ENCODE measurements at places on chromosomes 4 and X.

- DNase-seq, result no peak
Measured at GRCh38 chr4:79964400-79965211, 108.4 kb downstream of the ANTXR2 start.

DNA sequence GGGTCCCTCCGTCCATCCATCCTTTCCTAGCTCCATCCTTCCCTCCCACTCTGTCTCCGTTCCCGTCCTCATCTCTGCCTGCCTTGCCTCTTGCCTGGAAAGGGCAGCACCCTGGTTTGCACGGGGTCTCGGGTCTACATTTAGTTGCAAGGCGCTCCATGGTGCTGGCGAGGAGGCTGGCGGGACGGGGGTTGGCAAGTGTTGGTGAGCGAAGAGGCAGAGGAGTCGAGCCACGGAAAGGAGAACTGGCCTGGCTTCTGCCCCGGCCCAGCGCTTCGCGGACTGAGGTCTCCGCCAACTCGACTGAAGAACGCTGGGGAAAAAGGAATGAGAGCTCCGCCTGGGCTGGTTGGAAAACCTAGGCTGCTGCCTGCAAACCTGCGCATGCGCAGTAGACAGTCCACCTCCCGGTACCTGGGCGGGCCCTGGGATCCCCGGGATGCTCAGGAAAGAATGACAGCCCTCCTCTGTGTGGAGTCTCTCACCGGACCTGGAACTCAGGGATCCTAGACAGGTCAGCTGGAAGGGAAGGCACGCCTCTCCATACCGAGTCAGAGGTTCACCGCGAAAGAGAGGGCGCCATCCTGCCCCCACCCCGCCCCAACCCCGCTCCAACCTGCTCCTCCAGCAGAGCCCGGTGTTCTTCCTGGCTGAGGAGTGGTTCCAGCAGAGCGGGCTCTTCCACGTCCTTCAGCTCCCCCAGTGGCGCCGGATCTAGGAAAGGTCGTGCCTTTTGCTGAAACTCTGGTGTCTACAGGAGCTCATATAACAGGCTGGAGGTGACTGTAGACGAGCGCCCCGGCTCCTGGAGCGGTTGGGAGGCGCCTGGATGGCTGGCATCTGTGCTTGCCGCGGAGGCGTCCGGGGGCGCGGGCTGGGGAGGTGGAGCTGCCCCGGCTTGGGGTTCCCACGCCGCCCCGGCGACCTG, 6.0 kb downstream of the FRG2 start:
- DNase-seq, result peak; percentile 83

GRCh38 chr4:120927801-120928409, 5.4 kb upstream of the PRDM5 start:
- no peak for DNase-seq

DNA sequence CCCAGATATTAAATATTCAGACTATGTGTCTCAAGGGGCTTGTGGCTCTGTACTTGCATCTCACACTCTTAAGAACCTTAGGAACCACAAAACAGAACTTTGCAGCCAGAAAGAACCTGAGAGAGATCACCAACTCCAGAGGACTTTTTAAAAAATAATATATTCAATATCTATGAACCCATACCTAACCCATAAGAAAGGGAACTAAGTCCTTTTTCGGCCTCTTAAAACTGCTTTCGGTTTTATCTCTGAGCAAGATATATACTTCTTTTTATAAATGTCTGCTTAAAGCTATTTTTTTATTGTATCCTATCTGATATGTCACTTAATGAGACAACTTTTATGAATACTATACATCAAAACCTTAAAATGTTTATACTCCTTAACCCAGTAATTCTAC, 10.9 kb downstream of the SMARCA1 start:
- DNase-seq, result no peak

- DNase-seq, result no peak
Measured at GRCh38 chr4:120773641-120774040, 148.9 kb downstream of the PRDM5 start.

- DNase-seq, result no peak
Measured at GRCh38 chr4:104351706-104352105, 143.0 kb downstream of the CXXC4 start.

DNA sequence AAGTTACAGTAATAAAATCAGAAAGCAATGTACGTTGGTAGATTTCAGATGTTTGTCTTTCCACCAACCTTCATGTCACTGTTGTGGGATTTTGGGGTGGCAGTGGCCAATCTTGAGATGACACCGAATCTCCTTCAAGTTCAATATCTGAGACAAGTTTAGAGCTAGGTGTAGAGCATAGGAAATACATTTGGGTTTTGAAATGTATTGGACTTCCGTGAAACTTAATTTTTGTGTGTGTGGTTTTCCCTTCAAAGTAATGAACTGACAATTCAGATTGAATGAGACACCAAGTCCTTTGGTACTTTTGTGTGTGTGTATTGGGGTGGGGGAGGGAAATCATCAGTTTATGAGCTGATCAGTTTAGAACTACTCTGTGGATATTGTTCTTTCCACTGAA, 1.8 kb downstream of the WDR44 start:
- no peak for DNase-seq

DNA sequence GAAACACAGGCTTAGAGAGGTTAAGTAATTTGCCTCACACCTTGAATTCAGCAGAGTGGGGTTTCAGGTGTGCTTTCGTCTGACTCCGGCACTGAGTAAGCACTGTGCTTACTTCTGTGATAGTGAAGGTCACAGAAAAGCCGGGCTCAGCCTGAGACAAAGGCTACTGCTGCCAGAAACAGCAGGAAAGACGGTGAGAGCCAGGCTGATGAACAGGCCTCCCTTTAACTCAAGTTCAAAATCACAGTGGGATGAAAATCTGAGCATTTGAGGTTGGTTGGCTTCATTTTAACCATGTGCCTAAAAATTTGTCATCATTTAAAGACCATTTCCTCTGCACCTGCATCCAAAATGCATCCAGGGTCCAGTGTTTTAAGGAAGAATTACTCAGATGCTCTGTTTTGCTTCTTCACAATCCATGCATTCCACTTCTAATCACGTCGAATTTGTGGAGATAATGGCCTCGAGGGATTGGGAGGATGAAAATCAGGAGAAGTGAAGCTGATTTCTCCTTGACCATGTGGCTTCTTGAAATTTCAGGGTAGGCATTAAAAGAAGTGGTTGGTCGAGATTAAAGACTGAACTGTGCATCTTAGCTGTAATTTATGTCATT, 121.2 kb upstream of the LNX1 start:
- no peak for DNase-seq

DNA sequence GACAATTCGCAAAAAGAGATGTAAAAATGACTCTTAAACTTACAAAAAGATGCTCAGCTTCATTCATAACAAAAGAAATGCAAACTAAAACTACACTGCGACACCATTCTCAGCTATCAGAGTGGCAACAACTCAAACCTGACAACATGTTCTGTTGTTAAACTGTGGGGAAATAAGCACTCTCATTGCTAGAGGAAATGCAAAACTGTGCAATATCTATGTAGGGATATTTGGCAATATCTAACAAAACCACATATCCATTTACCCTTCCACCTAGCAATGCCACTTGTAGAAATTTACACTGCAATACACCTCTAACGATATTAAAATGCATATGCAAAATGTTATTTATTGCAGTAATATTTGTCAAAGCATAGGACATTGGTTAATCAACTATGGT, 78.3 kb upstream of the EGFL6 start:
- DNase-seq, result no peak

DNA sequence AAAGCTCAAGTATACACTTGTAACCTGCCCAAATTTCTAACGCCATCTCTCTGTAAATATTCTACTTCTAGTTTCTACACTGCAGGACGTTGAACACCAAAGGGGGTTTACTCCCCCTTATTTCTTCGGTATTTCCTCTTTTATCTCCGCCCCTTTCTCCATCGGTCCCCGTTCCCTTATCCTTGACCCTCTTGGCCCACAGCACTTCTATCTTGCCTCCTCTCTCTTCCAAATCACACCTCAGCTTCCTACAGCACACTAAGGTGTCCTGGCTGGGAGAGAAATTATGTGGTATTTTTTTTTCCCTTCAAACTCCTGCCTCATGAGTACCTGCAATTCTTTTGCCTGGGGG, 715 bp downstream of the ZMAT1 start:
- no peak for DNase-seq

DNA sequence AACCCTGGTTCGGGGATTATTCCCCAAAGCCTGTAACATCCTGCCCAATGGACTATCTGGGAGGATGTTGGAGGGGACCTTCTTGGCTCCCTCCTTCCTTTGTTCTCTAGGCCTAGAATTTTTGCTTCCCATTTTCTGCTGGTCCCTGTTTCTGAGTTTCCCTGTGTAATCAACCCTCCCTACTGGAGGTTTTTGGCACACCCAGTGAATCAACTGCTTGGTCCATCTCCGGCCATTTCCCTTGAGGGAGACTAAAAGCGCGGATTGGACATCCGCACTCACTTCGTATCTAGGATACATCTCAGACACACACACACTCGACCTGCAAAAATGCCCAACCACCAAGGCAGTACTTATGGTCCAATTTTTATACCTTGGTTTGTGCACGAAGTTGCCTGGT, 108.2 kb upstream of the MAGEE2 start:
- no peak for DNase-seq

- no peak for DNase-seq
Measured at GRCh38 chr4:106595906-106596305, 227.3 kb upstream of the GIMD1 start.

DNA sequence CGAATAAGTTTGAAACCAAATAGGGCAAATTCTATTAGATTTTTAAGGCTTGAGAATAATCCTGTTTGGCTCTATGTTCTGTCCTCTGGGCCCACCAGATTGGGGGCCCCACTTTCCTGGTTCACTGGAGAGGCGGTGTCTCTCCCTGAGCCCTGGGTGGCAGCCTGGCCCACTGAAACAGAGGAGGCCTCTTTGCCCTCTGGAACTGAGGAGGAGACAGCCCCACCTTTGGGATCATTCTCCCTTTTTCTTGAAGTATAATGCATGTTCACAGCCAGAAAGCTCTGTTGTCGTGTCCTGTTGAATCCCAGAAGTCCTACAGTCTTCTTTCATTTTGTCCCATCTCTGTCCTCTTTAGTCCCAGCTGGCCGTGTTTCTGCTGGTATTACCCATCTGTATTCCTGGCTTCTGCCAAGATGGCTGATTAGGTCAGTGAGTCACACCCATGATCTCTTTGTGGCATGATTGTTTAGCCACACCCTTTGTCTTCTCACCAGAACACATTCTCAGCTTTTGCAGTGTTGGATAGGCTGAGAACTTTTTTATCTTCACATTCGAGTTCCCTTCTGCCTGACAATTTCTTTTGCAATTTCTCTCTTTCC, 8.1 kb upstream of the TBC1D25 start:
- DNase-seq, result no peak

DNA sequence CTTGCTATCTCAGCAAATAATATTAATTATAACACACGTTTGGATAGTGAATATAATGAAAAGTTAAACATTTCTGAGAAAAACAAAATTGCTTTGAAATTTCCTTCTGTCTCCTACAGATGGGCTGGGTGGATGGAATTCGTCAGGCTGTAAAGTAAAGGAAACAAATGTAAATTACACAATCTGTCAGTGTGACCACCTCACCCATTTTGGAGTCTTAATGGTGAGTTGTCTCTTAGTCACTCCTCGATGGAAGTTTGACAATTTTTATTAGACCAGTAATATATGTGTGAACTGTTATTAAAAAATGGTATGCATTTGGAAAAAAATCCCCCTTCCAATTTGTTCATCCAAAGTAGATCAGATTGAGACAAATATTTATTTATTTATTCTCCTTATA, 92.5 kb upstream of the BRS3 start:
- DNase-seq, result no peak

- DNase-seq, result no peak
Measured at GRCh38 chrX:38335382-38335781, 8.1 kb upstream of the RPGR start.

DNA sequence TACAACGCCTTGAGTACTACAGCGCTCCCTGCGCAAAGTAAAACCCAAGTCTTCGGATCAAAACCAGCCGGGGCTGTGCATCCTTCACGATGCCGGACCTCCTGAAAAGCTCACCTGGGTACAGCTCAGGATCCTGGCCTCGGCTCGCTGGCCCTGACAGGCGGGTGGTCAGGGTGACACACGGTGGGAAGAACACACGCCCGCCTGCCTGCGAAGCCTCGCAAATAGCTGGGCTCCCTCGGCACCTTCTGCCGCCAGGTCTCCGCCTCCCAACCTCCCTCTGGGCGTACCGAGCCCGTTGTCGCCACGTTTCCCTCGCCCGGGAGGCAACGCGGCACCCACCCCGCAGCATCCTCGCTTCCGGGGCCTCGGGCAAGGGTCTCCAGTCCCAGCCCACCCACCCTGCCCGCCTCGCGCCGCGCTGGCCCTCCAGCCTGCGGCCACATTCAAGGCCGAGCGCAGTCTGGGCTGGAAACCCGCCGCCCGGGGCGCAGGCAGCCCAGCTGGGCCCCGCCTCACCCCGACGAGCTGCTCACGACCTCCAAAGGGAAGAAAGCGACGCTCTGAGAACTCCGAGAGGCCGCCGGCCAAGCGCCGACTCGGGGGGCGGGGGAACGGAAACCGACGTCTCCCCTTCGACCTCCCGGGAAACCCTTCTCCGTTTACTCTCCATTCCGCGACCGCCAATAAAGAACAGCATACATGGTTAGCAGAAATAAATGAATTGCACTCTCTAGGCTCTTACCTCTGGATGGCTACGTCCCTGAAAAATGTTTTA, 511 bp downstream of the PPM1K start:
- peak; percentile 83 for DNase-seq

DNA sequence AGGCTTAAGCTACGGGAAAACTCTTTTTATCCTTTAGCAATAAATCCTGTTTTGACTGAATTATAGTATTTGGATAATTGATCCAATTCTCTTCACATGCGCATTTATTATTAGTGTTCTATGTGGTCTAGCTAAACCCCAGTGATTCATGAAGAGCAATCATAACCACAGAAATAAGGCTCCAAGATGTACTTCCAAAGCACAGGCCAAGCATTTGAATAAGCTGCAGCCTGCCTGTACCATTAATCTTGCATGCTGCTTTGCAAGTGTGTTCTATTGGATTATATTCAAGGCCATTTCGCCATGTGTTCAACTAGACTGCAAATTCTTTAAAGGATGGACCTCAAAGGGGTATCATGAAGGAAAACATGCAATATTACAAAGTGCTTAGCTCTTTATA, 385.2 kb upstream of the FAT1 start:
- no peak for DNase-seq

GRCh38 chr4:40149960-40150385, 46.9 kb upstream of the RHOH start:
- DNase-seq, result peak; percentile 72

GRCh38 chrX:54794028-54794427, 4.0 kb downstream of the ITIH6 start:
- no peak for DNase-seq

DNA sequence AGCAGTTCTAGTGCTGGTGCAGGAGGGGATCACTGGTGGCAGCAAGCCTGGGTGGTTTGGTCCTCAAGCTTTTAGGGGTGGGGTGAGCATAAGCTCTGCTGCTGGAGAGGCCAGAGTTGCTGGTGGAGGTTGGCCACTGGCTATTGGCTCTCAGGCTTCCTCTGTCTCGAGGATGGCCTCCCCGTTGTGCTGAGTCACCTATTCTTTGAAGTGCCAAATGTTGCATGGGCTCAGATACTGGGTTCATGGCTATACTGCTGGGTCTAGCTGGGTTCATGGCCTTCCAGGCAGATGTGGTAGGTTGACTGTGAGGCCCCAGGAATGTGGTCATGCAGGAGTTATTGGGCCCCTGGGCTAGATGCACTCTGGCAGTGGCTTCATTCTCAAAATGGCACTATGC, 466.3 kb downstream of the NAF1 start:
- DNase-seq, result no peak

Data from activated CD8-positive, alpha-beta memory T cell treated with anti-CD3 and anti-CD28 coated beads for 24 hours (primary cell).